ENCODE measurements at places on chromosomes 5 and 9. TPM values are rescaled to one million over a fixed set of nuclear protein-coding genes. Genes with fewer than 3 reads are reported as not detected.

DNA sequence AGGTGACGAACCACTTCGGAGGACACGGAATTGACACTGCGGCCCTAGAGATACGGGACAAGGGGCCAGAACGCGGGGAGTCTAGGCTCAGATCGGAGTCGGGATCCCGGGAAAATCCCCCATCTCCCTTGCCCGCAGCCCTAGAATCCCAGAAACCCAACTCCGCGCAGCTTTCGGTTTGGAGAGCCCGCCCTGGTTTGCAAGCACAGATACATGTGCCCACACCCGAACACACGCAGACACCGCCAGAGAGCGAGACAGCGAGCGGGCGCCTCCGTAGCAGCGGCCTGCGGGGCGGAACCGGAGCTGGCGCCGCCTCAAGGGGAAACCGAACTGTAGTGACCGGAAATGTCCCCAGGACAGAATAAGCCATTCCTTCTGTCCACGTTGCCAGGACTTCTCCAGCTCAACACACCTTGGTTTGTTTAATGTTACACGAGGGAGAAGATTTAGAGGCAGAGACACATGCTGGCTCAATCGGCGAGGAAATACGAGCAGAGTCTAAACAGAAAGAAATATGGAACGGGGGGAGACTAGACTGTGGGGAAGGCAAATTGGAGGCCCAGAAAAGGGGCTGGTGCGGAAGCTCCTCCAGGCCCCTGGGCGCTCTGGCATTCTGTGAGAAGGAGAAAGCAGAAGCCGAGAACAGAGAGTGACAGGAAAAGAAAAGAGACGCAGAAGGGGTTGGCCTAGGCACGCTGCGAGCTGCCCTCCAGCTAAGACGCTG is 2.9 kb upstream of the PAX5 start:
- DNase-seq = peak; percentile 76

PPP3R2 gene
- total RNA-seq = not detected

- peak; percentile 28 for DNase-seq
Measured at GRCh38 chr5:31702712-31703111, 63.8 kb downstream of the PDZD2 start.

ZNF483 gene
- total RNA-seq = not detected

ANKRD18B gene
- not detected for total RNA-seq

GRCh38 chr9:69759021-69759420 is 790 bp downstream of the PTAR1 start:
- DNase-seq = peak; percentile 39

DNA sequence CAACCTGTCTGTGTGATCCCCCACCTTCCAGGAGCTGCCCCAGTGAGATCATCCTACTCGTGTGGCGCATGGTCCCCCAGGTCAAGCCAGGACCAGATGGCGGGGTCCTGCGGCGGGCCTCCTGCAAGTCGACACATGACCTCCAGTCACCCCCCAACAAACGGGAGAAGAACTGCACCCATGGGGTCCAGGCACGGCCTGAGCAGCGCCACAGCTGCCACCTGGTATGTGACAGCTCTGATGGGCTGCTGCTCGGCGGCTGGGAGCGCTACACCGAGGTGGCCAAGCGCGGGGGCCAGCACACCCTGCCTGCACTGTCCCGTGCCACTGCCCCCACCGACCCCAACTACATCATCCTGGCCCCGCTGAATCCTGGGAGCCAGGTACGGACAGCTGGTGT is 43.7 kb downstream of the RGS3 start:
- no peak for DNase-seq

GRCh38 chr9:92058026-92058425 is 57.2 kb downstream of the SPTLC1 start:
- no peak for DNase-seq

GRCh38 chr5:146273109-146273508 is 65.5 kb upstream of the POU4F3 start:
- no peak for DNase-seq

- no peak for DNase-seq
Measured at GRCh38 chr9:13318027-13318426, 38.5 kb upstream of the MPDZ start.

LCN15 gene
- not detected for total RNA-seq

- DNase-seq = no peak
Measured at GRCh38 chr9:105218673-105219072, 25.8 kb upstream of the SLC44A1 start.
